Stimulated activated CD8-positive, alpha-beta memory T cell treated with anti-CD3 and anti-CD28 coated beads, Interleukin-4, amount 100 ng/mL, for 1 hour (primary cell): ENCODE measurements at places on chromosomes 5 and 9.

- DNase-seq: no peak
Observed at GRCh38 chr5:109146591-109146990, 263.2 kb downstream of the PJA2 start.

DNA sequence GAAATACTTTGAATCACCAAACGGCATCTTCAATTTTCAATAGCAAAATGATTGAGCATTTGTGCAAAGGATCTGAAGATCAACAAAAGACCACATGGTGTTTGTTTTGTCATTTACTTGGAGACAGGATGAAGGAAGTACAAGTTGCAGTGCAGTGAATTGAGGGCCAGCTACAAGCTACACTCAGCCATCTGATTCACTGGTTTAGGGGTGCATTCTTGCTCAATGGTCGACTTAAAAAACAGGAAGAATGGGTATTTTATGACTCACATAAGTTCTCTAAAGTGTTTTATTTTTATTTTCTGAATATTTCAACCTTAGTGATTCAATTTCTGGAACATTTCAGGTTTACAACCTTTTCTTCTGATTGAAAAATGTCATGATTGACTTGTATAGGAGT lies 412.1 kb upstream of the ADAMTSL1 start:
- DNase-seq: no peak

- no peak for DNase-seq
Observed at GRCh38 chr5:56964173-56964572, 12.2 kb upstream of the MIER3 start.

DNA sequence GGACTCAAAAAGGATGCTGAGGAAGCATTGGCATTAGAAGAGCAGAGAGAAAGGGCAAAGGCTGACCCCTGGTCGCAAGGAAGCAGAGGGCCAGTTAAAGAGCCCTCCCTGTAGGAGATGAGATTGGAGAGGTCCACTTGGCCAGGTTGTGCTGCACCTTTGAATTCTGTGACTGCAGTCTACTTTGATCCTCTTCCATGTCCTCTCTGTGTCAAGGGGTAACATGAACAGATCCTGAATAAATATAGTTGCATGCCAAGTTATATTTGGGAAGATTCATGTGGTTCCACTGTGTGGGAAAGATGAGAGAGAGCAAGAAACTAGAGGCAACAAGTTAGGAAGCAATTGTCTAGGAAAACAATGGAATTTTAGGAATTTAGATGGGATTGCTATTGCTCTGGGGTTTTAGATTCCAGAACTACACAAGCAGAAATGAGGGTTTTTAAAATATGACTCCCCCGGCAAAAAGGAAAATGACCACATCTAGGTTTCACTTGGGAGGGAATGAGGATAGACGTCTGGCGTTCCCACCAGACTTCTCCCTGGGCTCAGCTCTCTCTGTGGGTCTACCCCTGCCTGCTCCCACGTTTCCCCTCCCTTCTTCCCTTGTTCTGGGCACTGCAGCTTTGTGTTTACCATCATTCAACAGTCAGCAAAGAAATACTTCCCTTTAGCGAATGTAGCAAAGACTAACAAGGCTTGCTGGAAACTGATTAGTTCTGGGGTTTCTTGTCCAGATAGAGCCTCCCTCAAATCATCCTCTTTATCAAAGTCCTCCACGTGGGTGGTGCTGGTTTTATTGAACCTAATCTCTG lies 63.6 kb downstream of the SNX18 start:
- DNase-seq: no peak

DNA sequence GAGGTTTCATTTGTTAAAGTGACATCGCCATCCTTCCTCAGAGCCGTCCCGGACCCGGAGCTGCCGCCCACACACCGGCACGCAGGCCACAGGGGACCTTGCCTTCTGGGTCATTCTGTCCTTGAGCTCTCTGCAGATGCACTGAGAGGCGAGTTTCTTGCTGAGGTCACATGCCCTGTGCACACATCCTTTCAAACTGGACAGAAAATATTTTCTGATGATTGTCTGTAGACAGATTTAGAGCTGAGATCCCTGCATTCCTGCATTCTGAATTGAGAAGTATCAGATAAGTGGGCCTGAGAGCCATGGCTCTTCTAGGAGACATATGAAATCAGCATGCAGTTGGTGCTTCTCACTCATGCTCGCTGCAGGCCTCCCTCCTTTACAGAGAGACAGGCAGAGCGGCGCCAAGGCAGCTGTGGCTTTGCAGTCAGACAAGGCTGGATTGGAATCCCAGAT lies 25.4 kb downstream of the BOD1 start:
- DNase-seq: no peak

- no peak for DNase-seq
Observed at GRCh38 chr5:86461169-86461956, 156.4 kb upstream of the COX7C start.

- DNase-seq: no peak
Observed at GRCh38 chr5:52796516-52797103, 8.9 kb downstream of the ITGA1 start.

- DNase-seq: peak; percentile 56
Observed at GRCh38 chr9:112486221-112487007, at the start of gene KIAA1958. KIAA1958 (plus strand) TSS chr9:112486827; CDS start chr9:112574081, 87,254 bp downstream.

- no peak for DNase-seq
Observed at GRCh38 chr5:149727336-149728035, 2.6 kb upstream of the PPARGC1B start.

- DNase-seq: no peak
Observed at GRCh38 chr9:129183495-129184218, 5.6 kb upstream of the IER5L start.

- no peak for DNase-seq
Observed at GRCh38 chr5:96812851-96813250, 5.1 kb upstream of the ERAP1 start.

- DNase-seq: no peak
Observed at GRCh38 chr9:136189394-136190236, 15.3 kb downstream of the LHX3 start.

DNA sequence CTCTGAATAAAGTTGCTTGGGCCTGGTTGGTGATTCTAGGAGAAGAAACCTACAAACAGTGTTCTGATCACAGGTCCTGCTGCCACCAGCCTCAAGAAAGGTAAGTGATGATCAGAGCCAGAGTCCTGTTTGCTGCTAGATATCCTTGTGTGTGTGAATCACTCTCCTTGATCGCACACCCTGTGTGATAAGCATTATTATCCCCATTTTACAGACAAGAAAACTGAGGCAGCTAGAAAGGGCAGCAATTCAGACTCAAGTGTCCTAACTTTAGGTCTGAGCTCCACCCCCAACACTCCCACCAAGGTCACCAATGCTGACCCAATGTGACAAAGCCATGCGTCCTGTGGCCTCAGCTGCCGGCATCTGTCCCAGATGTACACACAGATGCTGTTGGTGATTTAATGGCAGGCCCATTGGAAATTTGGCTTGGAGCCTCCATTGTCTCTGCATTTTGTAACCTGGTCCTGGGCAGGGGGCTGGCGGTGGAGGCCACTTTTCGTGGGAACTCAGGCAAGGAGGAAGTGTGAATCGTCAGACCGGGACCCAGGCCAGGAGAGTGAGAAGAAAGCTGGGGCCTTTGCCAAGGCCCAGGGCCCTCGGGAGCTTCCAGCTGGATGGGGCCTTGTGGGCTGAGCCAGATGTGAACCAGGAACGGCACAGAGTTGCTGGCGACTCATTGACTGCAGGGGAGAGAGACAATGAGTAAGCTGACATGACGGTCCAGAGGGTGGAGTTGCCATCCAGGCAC lies 29.8 kb upstream of the GGTA1 start:
- DNase-seq: no peak

DNA sequence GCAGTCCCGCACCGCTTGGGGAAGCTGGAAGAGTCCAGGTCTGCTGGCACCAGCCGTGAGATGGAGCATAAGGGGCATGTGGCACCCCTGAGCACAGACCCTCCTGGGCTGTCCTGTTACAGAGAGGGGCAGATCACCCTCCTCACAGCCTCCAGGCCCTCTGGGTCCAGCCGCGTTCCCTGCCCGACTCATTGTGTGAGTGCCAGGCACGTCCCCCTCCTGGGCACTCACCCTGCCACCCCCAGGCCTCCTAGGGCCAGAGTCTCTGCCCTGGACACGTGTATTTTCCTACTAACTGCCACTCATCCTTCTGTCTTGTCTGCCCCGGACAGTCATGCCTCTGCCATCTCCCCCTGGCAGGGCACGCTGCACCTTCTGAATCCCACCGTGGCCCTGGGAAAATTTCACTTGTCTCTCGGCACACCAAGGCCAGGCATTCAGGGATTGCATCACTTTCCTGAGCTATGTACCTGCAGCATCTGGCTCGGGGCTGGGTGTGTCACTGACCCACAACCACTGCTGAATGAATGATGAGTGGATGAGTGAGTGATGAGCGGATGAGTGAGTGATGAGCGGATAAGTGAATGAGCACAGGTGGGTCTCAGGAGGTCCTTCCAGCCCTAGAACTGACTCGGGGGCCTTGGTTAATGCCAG lies 21.5 kb upstream of the FCN1 start:
- DNase-seq: no peak

DNA sequence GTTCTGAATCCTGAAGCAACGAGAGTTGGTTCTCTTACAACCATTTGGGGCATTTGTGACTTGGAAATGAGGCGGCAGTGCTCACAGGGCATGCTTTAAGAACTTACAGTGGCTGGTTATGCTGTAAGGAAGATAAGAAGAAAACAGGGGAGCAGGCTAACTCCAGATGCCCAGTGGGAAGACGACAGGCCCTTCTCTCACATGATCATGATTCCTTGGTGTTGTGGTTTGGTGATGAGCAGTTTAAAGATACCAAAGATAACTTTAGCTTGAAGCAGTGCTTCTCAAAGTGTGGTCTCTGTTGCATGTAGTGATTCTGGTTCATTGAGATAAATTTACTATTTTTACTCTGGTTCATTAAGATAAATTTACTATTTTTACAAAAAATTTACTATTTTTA lies 2.6 kb upstream of the HABP4 start:
- DNase-seq: no peak

GRCh38 chr5:68344447-68345111 lies 129.0 kb downstream of the PIK3R1 start:
- no peak for DNase-seq

DNA sequence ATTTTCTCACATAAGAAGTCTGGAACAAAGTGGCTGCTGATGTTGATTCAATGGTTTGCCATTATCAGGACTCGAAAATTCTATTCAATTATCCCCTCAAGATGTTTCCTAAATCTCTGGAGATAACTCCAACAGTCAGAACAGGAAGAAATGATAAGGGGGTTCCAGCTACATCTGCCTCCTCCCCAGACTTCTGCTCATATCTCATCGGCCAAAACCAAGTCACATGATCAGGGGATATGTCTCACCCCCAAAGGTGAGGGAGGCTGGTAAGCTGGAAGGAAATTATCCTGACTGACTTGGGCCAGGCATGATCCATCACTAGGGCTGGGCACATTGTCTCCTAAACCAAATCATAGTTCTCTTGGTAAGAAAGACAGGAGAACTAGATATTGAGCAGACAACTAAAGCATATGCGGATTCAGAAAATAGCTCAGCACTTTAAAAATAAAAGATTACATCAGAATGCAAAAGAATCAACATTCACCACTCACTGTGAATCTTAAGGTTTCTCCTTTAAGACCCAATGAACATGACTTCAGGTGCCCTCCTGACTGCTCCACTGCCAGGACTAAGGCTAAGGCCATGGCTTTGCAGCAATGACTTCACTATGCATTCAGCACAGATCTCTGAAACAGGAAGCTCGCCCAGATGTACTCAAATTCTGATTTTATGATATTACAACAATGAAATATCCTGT lies 306.3 kb downstream of the ENC1 start:
- DNase-seq: no peak

GRCh38 chr9:101931756-101932155 lies 193.3 kb upstream of the GRIN3A start:
- no peak for DNase-seq

- DNase-seq: no peak
Observed at GRCh38 chr5:178577376-178577839, 12.8 kb downstream of the COL23A1 start.

- no peak for DNase-seq
Observed at GRCh38 chr5:17042041-17042440, 106.0 kb upstream of the MYO10 start.

- no peak for DNase-seq
Observed at GRCh38 chr5:164005071-164005470, 499.7 kb downstream of the MAT2B start.

DNA sequence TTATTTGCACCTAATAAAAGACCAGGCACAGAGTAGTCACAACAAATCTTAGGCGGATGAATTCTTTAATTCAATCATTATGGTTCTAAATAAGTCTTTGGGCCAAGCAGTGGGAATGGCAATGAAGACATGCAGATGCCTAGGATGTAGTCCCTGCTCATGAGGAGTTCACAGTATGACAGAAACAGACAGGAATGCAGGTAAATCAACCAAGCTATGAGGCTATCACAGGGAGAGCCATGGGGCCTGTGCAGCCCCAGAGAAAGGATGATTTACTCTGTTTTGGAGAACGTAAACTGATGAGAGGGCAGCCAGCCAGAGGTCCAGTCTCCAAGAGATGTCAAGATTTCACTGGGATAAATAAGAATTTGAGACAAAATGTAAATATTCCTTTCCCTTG lies 129.4 kb downstream of the TRIM32 start:
- no peak for DNase-seq

GRCh38 chr9:123406691-123407216 lies 50.8 kb downstream of the CRB2 start:
- no peak for DNase-seq

GRCh38 chr9:14383294-14383693 lies 69.4 kb upstream of the NFIB start:
- no peak for DNase-seq

- no peak for DNase-seq
Observed at GRCh38 chr5:141785711-141786110, 92.5 kb downstream of the PCDH1 start.

GRCh38 chr5:134258896-134259295 lies 33.0 kb upstream of the PPP2CA start:
- no peak for DNase-seq

DNA sequence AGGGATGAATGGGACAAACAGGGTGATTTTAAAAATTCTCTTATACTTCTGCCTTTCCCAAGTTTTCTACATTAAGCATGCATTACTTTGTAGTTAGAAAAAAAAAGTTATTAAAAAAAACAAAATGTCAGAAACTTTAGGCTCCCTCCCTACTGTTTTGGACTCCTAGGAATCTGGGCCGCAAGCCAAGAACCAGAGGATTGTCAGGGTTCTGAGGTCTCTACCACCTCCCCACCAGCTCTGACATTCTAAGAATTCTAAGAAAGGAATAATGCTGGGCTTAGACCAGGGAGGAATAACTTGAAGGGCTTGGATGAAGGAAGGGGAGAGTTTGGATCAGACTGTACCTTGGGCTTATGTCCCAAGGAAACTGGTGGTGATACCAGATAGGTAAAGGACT lies 1.1 kb upstream of the ARHGEF39 start:
- no peak for DNase-seq

GRCh38 chr5:32004404-32004803 lies 169.7 kb downstream of the GOLPH3 start:
- no peak for DNase-seq
